ENCODE measurements at places on chromosomes 4 and X.

DNA sequence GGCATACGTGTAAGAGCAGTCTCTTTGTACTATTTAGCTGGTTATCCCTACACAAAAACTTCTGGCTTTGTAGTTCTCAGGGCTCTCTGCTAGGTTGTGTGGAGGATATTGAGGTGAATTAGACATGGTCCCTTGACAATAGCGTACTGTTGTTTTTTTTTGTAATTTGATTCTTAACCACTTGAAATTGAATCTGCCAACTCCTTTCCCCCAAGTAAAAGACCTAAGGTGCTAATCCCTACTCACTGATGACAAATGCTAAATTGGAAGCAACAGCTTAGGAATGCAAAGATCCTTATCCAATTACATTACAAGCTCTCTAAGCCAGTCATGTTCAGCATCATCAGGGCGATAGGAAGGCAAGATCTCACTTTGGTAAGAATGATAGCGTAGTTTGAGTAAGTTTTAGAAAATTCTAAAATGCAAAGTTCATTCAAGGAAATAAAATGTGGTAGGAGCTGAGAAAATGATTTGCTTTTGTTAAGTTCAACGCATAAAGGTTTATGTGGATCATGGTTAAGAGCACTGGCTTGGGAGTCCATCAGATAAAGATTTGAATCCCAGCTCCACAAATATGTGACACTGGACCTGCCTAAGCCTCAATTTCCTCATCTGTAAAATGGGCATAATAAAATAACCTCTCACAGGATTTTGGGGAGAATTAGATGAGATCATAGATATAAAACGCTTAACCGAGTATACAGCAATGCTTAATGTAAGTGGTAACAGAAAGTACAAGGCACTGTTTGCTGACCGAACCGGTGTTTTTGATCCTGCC lies 39.3 kb downstream of the DOCK11 start:
- no peak for DNase-seq

DNA sequence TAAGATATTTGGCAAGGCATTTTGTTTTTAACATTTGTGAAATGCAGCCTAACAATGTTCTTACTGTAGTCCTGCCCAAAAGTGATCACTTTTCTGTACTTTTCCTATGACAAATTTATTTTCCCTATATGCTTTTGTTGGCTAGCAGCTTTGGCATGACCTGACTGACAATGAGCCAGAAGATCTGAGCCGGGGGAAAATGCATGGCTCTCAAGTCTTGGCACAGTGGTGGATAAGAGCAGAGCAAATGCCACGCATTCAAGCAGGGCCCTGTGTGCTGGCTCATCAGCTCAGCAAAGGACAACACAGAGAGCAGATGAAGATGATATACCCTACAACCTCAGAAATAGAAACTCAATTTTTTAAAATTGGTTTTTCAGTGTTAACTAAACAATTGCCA lies 187.3 kb downstream of the ANAPC10 start:
- DNase-seq, result no peak

- no peak for DNase-seq
These were observed 174.7 kb downstream of the DACH2 start for GRCh38 chrX:86322913-86323312.

- DNase-seq, result no peak
These were observed 19.4 kb downstream of the LGI2 start for GRCh38 chr4:25011135-25011866.

GRCh38 chrX:12843668-12844279 lies 23.1 kb upstream of the TLR7 start:
- no peak for DNase-seq

DNA sequence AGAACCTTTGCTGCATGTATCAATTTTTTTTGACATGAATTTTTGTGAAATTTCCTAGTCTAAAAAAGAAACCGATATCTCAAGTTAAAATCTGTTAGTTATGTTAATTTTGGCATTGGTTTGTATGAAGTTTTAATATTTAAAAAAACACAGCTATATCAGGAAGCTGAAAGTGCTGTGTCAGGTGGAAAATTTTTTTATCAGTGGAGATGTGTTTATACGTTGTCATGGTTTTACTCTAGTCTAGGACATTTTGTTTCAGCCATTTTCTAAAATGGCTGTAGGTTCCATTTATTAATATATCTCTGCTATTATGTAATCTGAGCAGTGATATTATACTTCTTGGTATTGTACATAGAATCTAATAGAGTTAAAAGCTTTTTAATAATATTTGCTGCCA lies 34.2 kb downstream of the OCRL start:
- DNase-seq, result no peak

GRCh38 chr4:80184053-80184824 lies 13.1 kb upstream of the PRDM8 start:
- peak; percentile 65 for DNase-seq

DNA sequence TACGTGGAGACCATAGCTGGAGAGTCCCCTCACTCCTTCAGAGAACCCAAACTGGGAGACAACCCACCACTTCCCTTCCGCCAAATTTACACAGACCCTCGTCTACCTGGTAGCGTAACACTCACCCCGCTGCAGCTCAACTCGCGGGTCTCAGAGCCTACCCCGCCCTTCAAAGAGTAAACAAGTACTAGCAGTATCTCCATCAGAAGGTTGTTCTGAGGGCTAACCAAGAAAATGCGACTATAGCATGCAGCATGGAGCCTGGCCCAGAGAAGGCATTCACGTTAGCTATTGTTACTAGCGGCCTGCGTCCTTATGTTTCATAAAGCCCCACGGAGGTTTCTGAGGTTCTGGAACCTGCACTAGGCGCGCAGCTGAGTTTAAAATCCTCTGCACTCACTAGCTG lies 531 bp upstream of the MANBA start:
- DNase-seq, result no peak

DNA sequence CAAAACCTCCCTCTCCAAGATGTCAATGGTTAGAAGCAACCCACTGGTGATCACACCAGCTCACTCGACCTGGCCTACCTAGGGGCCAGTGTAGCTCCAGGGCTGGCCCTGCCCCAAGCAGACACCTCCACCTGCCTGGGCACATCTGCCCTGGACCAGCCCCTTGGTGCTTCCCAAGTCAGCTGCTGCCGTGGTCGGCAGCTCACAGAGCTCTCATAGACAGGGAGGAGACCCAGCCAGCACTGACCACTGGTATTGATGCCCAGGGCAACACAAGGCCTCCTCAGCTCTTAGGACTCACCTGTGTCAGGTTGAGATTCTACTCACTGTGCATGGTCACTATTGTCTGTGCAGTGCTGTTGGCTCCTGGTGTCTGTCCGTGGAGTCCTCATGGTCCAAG lies 51.7 kb downstream of the SEPSECS start:
- DNase-seq, result no peak

DNA sequence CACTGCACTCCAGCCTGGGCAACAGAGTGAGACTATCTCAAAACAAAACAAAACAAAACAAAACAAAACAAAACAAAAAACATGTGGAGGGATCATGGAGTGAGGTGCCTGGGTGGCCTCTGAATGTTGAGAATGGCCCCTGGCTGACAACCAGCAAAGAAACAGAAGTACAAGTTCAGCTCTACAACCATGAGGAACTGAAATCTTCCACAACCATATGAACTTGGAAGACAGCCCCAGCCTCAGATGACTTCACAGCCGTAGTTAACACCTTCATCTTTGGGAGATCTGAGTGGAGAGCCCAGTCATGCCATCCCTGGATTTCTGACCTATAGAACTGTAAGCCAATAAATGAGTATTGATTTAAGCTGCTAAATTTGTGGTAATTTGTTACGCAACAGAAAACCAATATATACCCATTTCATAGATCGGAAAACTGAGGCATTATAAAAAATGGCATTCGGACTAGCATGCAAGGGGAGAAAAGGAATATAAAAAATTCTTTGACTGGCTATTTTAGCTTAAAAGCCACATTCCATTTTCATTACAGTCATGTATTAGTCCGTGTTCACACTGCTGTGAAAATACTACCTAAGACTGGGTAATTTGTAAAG lies 138.7 kb upstream of the RAPGEF2 start:
- DNase-seq, result no peak

DNA sequence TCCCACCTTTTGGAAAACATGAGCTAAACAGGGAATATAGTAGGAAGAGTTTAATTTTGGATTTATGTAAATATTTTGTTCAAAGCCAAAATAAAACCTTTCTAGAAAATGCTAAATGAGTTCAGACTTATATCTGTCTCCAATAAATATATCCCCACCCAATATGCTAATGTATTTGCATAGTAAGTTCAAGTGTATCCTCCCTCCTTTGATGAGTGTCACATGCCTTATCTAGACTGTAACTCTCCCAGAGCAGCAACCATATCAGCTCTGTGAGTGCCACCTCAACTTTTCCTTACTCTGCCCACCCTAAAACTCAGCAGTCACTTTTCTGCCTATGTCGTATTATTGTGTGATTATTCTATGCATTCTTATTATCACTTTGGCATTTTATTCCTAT lies 516.1 kb upstream of the NR3C2 start:
- no peak for DNase-seq

DNA sequence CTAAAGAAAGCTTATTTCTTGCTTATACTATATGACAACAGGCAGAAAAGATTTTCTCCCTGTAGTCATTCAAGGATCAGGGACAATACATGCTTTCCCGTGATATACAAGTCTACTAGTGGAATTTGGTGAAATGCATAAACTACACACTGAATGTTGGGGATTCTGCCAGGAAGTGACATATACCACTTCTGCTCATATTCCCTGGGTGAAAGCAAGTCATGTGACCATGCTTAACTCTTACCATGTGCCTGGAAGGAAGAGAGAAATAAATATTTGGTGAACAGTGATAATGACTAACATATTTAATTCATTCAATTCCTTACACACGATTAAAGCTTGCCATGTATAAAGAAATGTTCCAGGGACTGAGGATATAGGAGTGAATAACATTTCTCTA lies 534.6 kb downstream of the PPARGC1A start:
- DNase-seq, result peak; percentile 58

- DNase-seq, result no peak
These were observed 4.5 kb downstream of the CRMP1 start for GRCh38 chr4:5888222-5889001.
